ENCODE measurements at places on chromosomes 7 and 10.
A peak's percentile ranks its signal among the peaks of the same experiment; 100 is the strongest.

DNA sequence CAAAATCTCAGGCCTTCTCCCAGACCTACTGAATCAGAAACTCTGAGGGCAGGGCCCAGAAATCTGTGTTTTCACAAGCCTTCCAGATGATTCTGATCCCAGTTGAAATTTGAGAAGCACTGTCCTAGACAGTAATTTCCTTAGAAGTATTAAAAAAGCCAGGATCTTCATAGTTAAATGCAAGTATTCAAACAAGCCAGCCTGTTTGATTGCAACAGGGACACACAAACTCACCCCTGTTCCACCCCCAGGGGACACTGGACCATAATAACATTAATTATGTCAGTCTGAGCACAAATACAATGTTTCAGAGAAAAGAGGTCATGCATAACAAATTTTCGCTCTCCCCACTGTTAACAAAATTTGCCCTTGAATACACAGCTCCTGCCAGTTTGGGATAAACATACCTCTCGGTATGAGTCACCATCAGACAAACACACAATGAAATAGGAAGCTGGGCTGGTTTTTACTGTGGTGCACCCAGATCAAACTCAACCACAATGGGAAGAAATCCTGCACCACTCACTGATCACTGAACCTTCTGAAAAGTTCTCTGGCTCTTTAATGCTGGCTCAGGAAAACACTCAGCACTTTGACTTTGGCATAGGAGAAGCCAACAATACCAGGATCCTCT is 34.3 kb downstream of the ABLIM1 start:
- DNase-seq = no peak

GRCh38 chr10:52027055-52027705 is 286.9 kb upstream of the DKK1 start:
- DNase-seq = no peak

DNA sequence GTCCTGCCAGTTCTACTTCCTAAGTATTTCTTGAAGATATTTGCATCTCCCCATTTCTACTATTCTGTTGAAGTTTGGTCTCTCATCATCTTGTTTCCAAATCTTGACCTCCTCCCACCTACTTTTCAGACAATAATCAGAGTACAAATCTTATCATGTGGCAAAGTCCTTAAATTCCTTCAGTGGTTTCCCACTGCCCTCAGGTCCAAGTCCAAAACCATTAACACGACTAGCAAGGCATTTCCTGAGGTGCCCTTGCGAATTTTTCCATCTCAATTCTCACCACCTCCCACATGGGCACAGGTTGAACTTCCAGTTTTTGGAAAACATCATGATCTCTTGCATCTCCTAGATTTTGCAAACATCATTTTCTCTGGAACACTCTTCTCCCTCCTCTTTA is 97.2 kb upstream of the CDK1 start:
- DNase-seq = no peak

DNA sequence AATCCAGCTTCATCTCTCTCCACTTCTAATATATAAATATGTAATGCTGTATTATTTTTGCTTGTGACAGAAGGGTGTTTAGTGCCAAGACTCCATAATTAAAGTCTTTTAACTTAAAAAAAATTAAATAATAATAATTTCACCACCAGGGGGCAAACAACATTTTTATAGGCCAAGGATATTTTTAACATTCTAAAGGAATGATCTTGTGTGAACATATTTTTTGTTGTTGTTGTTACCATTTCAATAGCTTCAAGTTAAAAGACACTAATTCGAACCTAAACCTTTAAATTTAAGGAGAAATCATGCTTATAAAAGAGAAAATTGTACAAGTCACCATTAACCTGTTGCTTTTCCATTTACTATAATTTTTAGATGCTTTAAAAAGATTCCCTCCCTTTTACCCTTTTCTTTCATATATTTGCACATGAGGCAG is 7.5 kb upstream of the DNAJC1 start:
- no peak for DNase-seq

DNA sequence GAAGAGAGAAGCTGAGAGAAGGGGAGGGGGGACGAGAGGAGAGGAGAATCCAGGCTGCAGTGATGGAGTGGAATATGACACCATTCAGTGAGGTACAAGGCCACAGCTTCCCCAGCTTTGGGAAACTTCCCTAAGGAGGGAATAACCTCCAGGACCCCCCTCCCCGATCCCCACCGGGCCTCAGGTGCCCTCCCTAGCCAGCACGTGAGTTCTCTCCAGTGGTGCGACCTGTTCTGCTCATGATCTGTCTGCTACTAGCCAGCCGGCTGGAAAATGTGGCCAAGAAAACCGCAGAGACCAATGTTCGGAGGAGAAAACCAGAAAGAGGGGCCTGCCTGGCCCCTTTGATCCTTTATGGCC is 39.9 kb upstream of the AGK start:
- DNase-seq = no peak

DNA sequence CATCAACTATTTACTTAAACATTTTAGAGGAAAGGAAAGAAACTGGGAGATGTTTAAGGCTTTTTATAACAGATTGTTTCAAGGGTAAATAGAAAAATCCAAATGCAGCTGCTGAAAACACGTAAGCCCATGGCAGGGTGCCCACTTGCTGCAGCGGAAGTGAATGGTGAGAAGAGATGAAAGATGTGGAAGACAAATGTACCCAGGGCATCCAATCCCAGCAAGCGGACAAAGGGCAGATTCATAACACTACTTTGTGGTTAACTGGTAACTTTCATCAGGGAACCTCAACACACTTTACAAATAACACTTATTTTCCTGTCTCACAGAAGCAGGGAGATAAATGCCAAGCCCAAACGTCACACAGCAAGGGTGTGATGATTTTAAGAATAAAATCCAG is 358.4 kb downstream of the KCNMA1 start:
- DNase-seq = no peak

DNA sequence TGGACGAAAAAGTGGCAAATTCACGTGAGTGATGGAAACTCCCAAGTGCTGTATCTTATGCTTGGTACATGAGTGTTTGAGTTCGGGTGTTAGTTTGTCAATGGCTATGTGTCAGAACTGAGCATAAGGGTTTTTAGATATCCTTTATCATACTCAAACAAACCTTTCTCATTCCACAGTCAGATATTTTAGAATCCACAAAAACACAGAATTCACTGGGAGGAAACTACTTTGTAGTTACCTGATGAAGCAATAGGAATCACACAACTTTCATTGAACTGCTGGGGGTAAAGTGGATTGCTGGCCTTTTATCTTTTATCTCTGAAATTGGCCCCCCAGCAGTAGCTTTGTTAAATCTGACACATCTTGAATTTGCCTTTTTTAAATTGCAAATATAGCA is 64.0 kb downstream of the DKK1 start:
- DNase-seq = no peak

DNA sequence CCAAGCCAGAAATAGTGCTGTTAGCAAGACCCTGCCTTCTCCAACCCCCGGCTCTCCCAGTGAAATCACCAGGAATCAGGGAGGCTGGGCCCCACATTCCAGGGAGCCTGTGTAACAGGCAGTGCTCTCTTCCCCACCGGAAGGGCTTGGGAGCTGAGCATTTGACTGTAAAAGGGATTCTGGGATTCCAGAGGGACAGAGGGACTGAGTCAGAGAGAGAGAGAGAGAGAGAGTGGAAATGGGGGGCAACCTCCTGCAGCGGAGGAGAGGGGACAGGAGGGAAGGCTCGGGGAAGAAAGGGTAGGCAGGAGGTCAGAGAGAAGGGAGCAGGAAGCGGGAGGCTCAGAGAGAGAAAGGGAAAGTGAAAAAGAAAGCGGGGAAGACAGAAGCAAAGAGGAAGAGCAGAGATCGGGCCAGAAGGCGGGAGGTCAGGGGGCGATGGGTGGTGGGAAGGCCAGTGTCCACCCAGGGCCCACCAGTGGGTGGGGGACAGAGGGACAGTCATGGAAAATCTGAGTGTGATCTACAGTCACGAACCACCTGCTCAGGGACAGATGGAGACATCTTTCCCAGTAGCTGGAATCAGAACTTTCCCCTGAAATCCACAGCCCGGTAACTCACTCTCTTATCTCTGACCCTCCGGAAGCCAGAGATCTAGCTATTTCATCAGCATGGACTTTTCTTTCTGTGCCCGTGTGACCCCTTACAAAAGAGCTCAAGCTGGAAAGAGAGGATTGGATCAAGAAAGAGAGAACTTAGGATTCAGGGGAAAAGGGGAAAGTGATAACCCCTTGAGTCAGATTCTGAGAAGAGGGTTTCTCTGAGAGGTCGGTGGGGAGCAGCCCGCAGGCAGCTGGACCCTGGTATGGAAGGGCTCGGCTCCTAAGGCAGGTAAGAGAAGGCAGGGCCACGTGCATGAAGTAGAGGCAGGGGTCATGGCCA is 4.6 kb upstream of the SERPINE1 start:
- DNase-seq = no peak

- DNase-seq = no peak
Measured at GRCh38 chr10:122282253-122282671, 11.2 kb downstream of the BTBD16 start.

DNA sequence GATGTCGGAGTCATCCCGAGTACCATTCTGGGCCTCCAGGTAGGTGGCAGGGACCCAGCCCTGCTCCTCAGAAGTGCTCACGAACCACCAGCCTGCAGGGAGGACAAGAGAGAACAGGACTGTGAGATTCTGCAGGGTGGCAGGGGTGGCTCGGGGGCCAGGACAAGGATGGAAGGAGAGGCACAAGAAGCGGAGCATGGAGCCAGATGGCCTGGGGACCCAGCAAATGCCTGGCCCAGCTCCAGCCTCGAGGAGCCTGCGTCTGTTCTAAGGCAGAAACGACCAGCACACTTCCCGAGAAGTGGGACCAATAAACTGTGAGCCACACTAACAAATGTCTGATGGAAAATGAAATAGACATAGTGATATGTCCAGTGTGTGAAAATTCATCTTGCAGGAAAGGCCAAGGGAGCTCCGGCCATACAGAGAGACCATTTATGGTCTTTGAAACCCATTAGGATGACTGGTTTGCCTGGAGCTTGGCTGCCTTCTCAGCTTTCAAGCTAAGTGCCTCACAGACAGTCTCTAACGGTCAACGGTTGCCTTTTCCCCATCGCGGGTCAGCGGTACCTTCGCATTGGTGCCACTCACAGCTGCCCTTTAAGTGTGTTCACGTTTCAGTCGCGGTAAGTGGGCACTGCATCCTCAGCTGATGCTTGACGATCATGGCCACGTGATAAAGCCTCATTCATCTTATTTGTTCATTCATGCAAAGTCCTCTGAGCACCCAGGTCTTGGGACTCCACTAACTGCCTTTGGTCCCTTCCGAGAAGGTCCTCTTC is 133.8 kb downstream of the NEURL1 start:
- no peak for DNase-seq

DNA sequence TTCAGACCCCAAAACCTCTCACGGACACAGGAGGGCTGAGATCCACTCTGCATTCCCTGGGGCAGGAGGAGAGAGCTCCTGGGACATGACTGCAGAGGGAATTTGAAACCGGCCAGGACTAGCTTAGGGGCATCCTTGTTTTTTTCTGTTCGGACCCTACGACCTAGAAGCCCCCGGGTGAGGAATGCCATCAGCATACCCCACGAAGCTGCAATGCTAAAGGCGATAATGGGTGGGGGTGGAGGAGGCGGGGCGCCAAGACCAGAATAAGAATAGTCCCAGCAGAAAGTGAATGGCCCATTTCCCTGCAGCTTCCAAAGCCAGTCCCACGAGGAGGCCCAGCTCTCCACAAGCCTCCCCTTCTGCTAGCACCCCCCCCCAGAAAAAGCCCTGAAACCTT is 4.0 kb downstream of the PDGFA start:
- no peak for DNase-seq

- no peak for DNase-seq
Measured at GRCh38 chr7:120114626-120115025, 158.3 kb upstream of the KCND2 start.

DNA sequence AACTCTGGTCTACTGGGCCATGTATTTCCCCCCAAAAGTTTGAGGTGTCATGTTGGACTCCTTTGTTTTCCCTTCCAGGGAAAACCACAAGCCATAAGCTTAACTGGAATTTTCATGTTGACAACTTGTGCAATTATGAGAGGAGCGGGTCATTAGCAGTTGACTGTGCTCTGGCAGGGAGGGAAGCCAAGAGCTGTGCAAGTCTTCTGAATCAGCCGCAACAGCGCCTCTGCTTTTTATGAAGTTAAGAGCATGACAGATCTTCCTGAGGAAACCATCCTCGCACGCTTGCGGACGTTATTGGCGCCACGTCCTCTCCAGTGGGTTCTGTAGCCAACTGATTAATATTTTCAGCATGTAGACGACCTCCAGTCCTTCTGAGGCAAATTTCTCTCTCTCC is 148.7 kb upstream of the MKI67 start:
- no peak for DNase-seq

GRCh38 chr7:33509206-33509605 is 379.8 kb downstream of the BBS9 start:
- no peak for DNase-seq

GRCh38 chr7:120760050-120760449 is 97.9 kb downstream of the TSPAN12 start:
- DNase-seq = no peak

DNA sequence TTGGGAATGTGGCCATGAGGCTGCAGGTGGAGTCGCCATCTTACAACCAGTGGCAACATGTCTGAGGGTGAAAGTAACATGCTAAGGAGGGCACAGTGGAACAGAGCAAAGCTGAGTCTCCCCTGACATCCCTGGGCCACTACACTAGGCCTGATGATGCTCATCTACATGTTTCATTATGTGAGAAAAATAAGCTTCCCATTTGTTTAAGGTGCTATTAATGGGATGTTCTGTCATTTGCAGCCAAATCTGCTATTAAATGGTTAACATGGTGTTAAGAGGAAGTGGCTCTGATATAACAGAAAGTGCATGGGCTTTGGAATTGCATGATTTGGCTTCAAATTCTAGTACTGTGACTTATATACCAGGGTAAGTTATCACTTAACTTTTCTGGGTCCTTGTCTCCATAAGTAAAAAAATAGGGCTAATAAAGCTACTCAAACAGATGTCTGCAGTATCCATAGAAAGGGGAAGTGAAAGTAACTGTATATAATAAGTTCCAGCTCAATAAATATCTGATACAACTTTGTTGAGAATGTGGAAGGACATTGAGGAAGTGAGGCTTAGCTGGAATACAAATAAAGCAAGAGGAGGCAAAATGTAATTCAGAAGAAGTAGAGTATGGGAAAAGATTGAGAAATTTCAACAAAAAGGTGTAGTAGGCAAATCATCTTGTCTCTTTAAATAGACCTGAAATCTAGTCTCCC is 158.9 kb downstream of the RTKN2 start:
- DNase-seq = no peak

GRCh38 chr7:25369786-25370185 is 141.5 kb upstream of the NPVF start:
- DNase-seq = no peak

- DNase-seq = peak; percentile 36
Measured at GRCh38 chr10:122565766-122566206, 5.2 kb downstream of the DMBT1 start.

- no peak for DNase-seq
Measured at GRCh38 chr7:37129035-37129425, 319.6 kb downstream of the ELMO1 start.
